ENCODE measurements at places on chromosomes 7 and 10. TPM values are rescaled to one million over a fixed set of nuclear protein-coding genes. Genes with fewer than 3 reads are reported as not detected.

DNA sequence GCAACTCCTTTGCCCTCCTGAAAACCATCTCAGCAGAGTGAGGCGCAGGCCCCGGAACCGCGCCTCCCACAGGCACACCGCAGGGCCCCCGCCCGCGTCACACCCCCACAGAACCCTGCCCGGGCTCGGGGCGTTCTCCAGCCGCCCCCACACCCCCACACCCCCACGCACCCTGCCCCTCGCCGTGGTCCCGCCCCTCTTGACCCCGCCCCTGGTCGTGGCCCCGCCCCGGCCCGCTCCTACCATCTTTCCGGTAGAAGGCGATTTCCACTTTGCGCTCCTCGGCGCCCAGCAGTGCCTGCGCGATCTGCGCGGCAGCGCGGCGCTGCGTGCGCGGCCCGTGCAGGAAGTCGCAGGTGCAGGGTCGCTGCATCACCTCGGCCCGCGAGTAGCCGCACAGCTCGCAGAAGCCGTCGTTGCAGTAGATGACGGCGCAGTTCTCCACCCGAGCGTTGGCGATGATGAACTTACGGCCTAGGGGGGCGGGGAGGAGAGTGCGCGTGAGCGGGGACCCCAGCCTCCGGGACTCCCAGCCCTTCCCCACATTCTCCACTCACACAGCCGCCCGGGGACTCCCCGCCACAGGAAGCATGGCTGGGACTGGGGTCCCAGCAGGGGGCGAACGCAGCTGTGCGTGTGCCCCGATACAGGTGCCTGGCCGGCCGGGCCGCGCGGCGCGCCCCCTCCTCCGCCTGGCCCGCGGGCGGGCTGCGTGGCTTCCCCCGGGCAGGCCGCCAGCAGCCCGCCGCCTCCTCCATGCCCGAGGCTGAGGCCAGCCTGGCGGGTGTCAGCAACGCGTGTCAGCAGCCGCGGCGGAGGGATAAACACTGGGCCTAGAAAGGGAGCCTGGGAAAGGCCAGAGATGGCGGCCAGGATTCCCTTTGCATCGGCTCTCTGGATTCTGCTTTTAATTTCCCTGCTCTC lies 3.4 kb downstream of the KCNH2 start:
- DNase-seq = no peak

- DNase-seq = no peak
Observed at GRCh38 chr10:103784723-103785418, 70.5 kb downstream of the SH3PXD2A start.

DNA sequence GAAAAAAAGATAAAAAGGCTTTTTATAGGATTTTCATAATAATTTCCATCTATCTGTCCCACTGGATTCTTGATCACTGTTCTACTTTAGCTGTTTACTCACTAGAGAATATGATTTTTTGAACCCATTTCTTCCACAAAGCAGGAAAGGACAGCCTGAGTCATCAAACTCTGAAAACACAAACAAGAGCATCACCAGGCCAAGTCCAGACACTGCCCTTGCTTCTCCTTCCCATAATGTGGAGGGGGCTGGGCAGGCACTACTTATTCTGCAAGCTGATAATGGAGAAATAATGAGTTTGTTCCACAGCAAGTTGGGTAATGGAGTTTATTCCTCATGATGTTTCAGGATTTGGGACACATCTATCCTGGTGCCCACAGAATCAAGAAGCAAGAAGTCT lies 13.0 kb upstream of the KCNIP2 start:
- DNase-seq = no peak

DNA sequence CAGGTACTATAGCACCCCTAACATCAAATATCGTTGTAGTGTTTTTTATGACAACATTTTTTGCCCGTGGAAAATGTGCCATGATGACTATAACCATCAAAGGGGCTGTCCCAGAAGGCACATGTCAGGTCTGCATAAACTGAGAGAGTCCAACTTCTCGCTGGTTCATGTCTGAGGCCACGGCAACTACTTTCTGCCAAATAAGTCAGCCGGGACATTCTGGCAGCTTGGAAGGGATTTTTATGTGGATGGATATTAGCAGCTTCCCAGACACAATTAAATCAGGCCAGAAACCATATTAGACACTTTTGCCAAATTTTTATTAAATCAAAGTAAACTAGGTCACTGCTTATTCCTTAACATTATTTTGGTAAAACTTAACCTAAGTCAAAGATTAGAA lies 477.4 kb upstream of the FZD8 start:
- DNase-seq = no peak

DNA sequence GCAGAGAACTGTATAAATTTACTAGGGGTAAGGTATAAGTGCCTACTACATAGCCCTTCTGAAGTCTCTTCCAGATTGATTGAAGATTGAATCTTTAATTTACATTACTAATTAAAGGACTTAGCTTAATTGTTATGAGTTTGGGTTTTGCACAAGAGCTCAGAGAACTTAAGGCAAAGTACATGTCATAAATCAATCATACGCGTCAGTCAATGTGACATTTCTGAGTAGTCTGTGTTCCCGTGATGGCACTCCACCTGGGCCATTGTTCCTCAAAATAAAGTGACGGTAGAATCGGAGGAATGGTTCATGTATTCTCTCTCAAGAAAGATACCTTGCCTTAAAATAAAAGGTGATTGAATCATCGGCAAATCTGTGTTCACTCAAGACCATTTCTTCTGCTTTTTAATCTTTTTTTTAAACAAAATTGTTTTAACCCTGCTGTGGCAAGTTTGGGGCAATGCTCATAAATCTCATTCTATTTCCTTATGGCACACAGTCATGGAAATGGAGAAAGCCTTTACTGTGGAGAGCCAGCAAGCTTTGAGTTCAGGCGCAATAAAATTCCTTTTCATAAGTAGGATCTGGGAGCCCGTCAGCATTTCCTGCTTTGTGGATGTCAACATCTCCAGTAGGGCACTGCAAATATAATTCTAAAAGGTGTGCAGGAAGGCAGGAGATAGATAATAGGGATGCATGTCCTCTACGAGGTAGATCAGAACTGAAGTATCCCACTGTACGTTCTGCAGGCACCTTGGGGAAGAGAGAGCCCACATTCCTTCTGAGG lies 427.4 kb downstream of the GATA3 start:
- DNase-seq = no peak

- DNase-seq = no peak
Observed at GRCh38 chr10:47381103-47381395, 3.0 kb downstream of the ZNF488 start.

DNA sequence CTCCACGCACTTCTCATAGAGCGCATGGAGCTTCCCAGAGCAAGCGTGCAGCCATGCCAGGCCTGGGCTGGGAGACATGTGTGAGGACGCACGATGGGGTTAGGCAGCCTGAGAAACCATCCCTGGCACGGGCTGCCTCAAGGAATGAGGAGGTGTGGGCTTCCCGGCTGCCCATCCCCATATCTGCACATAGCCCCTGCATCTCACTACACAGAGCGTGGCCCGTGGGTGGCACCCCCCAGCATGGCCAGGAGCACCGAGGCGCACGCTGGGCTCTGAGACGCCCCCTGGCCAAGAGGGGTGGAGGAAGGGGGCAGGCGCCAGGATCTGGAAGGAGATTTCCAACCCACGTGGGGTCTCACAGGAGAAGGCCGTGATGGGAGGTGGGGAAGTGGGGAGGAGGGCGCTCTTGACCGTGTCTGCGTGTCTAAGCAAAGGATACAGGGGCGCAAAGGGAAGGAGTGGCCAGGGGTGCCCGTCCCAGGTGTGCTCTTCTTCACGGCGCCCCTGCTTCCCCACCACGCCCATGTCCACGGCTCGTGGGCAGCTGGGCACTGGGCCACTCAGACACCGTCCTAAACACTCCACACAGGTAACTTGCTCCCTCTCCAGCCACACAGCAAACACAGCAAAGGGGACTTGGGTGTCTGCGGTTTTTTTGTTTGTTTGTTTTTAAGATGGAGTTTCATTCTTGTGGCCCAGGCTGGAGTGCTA lies 340.5 kb downstream of the PTPRN2 start:
- no peak for DNase-seq

- DNase-seq = no peak
Observed at GRCh38 chr7:55438757-55439525, 73.8 kb downstream of the LANCL2 start.

DNA sequence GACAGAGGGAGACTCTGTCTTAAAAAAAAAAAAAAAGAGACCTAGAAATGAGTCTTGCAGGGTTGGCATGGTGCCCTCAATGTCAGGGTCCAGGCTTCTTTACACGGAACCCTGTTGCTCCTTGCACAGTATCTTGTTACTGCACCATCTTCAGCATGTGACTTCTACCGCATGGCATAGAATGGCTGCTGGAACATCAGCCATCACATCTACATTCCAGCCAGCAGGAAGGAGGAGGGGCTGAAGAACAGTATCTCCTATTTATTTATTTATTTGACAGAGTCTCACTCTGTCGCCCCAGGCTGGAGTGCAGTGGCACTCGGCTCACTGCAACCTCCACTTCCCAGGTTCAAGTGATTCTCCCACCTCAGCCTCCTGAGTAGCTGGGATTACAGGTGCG lies 3.7 kb upstream of the ACHE start:
- no peak for DNase-seq

DNA sequence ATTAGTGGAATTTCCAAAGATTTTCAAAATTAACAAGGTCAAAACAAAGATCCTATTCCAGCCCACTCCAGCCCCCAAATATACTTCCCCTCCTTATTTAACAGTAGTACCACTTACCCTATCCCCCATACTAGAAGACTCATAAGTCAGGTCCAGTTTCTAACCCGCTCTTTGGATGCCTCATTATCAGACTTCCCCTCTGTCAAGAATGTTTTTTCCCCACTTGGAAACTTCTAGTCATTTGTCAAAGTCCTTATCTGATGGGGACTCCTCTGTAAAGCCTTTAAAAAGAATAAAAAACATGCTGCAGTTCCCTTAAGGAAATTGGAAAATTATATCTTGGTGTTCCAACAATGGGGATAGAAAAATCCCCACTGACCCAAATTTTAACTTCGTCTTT lies 70.1 kb downstream of the IMMP2L start:
- DNase-seq = no peak

GRCh38 chr7:20269726-20270125 lies 52.5 kb upstream of the MACC1 start:
- no peak for DNase-seq

DNA sequence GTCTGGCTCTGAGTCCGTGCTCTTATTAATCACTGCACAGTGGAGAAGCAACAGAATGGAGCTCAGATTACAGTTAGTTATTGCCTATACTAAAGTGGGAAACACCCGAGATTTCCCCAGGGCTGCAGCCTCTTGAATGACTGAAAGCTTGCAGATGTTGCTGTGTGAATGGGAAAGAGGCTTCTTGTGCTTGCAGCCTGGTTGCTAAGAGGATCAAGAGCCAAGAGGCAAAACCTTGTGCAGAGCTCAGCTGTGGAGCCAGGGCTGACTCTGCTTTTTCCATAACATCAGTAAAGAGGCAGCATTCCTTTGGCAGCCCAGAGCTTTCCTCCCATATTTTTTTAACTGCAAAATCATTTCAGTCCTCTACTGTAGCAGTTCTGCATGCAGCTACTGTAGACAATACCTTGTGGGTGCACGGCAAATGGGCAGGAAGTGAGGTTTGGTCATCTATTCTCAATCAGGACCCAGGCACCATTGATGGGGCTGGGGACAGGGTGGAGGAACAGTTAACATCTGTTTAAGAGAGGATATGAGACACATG lies 86.5 kb downstream of the RALA start:
- DNase-seq = peak; percentile 69

DNA sequence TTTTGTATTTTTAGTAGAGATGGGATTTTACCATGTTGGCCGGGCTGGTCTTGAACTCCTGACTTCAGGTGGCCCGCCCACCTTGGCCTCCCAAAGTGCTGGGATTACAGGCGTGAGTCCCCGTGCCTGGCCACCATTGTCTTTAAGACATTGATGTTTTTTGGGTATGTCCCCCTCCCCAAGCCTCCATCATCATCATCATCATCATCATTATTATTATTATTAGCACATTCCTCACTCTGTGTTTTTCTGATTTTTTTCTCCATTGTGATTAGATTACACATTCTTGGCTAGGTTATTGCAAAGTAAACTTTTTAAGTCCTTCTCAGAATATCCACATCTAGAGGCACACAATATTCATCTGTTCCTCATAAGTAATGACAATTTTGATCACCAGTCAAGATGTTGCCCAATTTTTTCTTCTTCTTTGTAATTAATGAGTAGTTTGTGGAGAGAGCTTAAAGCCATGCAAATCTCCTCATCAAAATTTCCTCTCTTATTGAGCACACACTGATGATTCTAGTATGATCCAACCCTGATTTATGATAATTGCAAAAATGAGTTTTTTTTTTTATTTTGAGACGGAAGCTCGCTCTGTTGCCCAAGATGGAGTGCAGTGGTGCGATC lies 47.5 kb downstream of the EPC1 start:
- DNase-seq = no peak

- DNase-seq = no peak
Observed at GRCh38 chr10:23439961-23440889, 1.4 kb downstream of the OTUD1 start.

- no peak for DNase-seq
Observed at GRCh38 chr10:72426986-72427385, 72.3 kb upstream of the DNAJB12 start.

DNA sequence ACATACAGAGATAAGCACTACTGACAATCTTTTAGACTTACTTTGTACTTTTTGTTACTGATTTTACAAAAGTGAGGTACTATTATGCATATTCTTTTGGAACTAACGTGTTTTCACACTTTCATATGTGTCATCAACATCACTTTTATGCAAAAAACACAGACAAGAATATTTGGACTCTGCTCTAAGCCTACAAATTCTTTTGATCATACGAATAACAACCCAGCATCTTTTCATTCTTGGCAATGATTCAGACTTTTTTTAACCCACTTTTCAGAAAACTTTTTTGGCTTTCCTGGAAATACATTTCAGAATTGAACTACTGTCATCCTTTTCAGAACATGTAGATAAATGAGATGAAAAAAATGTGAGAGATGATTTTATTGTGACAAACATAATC lies 30.2 kb downstream of the USP6NL start:
- no peak for DNase-seq

Gene PLEKHA8
- polyA plus RNA-seq = 18.9 TPM

Gene CYP2C19
- not detected for polyA plus RNA-seq

Gene BRAF
- polyA plus RNA-seq = 20.3 TPM

Gene LAMB4
- polyA plus RNA-seq = 1.5 TPM

Gene HHEX
- 8.6 TPM for polyA plus RNA-seq

Gene RGS10
- 35.0 TPM for polyA plus RNA-seq

Gene NPY4R
- not detected for polyA plus RNA-seq

Gene C10orf67
- 2.3 TPM for polyA plus RNA-seq

Gene GCK
- polyA plus RNA-seq = 3.7 TPM

Gene MAGI2
- polyA plus RNA-seq = 33.9 TPM

Gene SEC31B
- polyA plus RNA-seq = 16.7 TPM

Gene CLIP2
- 28.7 TPM for polyA plus RNA-seq

Gene NEBL
- 74.3 TPM for polyA plus RNA-seq

Gene CHAT
- 0.11 TPM for polyA plus RNA-seq
